CD4-positive, alpha-beta T cell treated with Interleukin-17A for 4 hours (primary cell): ENCODE measurements at places on chromosomes 11 and 22.

GRCh38 chr11:40467771-40468170 is 991.7 kb downstream of the LRRC4C start:
- DNase-seq: no peak

- DNase-seq: no peak
These were observed 14.7 kb downstream of the DPP3 start for GRCh38 chr11:66494935-66495334.

- DNase-seq: no peak
These were observed 15.6 kb upstream of the ARHGAP8 start for GRCh38 chr22:44736581-44737405.

DNA sequence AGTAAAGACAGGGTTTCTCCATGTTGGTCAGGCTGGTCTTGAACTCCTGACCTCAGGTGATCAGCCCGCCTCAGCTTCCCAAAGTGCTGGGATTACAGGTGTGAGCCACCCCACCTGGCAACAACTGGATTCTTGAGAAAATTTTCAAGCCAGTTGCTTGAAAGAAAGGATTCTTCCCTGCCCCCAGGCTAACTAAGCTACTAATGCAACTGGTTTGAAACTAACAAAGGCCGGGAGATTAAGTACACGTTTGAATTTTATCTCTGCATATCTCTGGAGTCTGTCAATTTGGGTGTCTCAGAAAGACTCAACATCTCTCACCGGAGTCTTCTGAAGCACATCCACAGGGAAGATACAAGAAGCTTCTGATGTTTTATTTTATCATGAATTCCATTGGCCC is 10.7 kb upstream of the ETS1 start:
- DNase-seq: no peak

DNA sequence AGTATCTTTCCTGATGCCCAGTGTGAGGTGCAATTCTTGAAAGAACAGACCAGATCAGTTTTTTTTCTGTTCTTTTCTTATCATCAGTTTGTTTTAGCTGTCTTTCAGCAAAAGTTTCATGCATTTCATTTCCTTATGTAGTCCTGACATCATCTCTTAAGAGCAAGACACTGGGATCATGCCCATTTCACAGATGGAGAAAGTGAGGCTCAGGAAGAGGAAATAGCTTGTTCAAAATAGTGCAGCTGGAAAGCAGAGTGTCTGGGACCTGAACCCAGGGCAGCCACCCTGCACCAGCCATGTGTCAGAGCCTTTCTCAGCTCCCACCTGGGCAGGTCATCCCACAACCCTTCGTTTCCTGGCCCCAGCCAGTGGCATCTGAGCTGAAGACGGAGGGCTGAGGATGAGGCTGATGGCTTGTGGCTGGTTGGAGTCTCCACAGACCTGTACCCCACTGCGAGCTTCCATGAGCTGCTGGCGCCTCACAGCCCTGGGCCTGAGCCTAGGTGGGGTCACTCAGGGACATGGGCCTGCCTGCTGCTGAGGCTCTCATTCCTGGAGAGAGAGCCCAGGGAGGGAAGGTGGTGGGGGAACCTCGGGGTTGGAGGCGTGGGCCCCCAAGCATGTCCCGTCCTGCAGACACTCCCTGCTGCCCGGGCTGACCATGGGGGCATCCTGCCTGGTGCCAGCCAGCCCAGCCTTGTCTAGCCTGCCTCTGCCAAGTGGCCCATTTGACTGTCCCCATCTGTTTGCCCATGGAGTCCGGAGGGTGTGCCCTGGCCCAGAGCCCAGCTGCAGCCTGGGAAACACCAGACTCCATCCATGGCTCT is 61.8 kb downstream of the SMIM38 start:
- DNase-seq: no peak

DNA sequence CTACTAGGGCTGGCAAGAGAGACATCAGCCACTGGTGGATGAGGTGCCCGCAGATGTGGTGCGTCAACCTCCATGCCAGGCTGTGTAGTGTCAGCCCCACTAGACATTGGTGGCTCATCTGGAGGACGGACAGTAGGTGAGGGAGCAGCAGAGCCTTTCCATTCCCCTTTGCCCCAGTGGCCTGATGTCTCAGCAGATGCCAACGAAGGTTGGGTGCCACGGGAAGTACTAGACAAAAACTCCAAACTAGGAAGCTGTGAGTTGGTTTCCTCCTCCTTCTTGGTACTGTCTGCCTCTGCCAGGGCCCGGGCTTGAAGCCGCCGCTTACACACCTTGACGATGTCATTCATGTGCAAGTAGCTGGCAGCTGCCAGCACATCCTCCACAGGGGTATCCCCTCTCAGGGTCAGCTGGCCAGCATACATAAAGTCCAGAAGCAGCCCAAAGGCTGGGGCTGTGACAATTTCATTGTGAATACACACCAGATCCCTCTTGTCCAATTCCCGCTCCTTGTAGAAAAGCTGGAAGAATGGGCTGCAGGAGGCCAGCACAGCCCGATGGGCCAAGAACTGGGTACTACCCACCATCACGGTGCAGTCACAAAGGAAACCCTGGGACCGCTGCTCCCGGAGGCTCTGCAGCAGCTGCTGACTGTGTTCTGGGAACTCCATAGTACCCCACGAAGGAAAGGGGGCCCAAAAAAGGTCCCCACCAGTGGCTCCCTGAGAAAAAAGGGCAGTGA is 795 bp downstream of the ZBTB3 start:
- DNase-seq: peak; percentile 19

DNA sequence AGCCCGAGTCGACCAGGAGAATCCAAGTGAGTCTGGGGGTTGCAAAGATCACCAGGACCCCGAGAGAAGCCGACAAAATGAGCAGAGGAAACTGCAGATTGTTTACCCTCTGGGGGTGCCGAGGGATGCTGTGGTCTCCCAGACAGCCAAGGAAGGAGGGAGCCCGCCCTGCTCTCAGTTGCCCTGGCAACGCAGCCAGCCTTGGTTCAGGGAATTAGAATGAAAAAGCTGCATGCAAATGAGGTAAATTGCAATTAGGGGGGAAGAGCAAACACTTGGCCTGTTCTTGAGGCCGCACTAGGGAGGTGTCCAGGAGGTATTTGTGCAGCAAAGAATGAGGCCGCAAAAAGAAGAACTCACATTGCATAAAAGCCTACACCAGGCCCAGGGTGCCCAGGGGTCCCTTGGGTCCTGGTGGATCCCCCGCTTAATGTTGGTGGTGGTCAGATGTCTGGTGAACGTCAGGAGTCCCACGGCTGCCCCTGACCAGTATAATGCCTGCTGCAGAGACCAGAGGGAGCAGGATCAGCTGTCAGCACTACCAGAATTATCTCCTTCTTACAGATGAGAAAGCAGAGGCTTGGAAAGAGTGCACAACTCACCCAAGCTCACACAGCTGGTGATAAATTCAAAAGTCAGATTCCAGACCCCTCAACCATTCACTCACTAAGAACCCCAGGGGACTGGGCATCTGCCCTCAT is 40.3 kb upstream of the ATXN10 start:
- DNase-seq: no peak
